ENCODE measurements at places on chromosomes 2 and 18. TPM values are rescaled to one million over a fixed set of nuclear protein-coding genes. Genes with fewer than 3 reads are reported as not detected.

DNA sequence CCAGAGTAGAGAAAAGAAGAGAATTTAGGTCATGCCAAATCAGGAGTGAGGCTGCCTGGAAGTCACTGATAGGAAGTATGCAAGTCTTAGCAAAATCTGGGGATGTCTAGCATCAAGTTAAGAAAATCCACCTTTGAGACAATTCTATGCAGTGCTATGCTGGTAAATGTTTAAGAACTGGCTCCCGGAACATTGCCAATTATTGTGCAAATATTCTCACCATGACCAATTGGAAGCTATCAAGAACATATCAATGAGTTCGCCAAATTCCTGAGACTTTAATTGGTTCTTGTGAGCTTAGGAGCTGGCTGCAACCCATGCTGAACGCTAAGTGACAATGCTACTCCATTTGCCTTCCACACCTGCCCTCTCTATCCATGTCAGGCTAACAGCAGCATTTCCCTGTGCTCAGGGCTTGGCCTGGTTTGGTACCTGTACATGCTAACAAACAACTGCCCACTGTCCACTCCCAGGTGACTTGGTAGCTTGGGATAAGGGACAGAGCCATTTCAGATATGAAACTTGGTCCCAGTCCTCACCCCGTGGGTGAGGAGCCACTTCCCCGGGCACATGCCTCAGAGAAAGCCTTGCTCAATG is 172.9 kb upstream of the KLHL29 start:
- no peak for DNase-seq

- DNase-seq, result no peak
These were observed 17.1 kb upstream of the CACNB4 start for GRCh38 chr2:152115952-152116351.

DNA sequence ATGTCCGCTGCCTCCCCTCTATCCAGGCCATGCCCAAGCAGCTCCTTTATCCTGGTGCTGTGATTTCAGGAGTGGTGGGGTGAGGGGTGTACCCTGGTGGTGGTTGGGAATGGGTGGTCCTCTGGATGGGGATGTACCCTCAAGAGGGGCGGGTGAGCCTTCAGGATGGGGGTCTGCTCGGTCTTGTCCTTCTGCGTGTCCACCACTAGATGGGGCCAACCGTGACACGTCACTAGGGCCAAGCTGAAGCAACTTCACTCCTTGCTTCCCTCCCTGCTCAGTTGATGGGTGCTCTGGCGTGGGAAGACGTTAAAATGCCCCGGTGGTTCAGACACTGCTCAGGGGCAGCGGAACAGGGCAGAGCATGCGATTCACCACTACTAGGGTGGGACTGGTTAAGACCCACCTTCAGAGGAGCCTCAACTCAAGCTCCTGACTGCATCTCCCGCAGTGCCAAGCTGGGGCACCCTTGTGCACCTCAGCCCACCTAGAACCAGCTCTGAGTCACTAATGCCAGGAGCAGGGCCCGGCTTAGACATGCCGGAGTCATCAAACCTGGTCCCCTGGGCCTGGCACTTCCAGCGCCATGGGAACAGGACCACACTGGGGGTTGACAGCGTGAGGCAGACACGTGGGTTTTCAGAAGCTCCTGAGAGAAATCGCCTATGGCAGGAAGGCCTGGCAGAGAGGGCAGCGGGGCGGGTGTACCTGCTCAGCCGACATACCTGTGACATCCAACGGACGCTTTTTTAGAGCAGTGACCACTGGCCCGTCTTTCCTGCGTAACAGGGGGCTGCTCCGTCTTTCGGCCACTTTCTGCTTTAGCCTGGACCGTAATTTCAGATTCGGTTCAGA is 256.7 kb downstream of the HDAC4 start:
- DNase-seq, result no peak

SP140 gene
- 0.49 TPM for total RNA-seq

- no peak for DNase-seq
These were observed 319.4 kb downstream of the NRXN1 start for GRCh38 chr2:50712569-50712968.

DNA sequence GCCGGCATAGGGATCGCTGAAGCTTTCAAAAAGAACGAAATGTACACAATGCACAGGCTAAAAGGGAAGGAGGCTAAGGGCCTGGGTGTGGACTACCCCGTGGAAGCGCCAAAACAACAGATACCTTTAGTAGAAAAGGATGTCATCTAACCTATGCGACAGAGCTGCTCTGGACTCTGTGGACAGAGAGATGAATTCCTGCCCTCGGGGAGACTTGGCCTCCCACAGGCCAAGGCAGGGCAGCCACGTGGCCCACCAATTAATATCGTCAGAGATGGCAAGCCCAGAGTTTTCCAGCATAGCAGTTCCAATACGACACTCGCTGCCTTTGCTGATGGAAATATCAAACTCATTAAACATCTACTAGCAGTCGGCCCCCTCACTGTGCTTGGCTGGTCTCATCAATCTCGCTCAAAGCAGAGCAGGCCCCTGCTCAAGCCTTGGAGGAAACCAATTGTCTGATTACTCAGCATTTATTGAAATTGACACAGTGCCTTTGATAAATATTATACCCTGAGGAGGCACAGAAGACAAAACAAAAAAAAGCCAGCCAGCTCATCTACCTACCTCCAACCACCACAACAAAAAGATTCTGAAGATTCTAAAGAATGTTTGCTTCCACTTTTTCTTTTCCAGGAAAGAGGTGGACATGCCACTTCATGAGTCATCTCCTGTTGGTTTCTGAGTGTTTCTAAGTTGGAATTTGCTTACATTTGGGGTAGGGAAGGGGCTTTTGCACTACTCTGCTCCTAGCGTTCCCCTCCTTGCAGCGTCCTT is 79.0 kb upstream of the ACAA2 start:
- DNase-seq, result no peak

GRCh38 chr2:37711831-37712230 is 40.4 kb upstream of the CDC42EP3 start:
- no peak for DNase-seq

HOXD9 gene
- total RNA-seq, result 4.7 TPM

DNA sequence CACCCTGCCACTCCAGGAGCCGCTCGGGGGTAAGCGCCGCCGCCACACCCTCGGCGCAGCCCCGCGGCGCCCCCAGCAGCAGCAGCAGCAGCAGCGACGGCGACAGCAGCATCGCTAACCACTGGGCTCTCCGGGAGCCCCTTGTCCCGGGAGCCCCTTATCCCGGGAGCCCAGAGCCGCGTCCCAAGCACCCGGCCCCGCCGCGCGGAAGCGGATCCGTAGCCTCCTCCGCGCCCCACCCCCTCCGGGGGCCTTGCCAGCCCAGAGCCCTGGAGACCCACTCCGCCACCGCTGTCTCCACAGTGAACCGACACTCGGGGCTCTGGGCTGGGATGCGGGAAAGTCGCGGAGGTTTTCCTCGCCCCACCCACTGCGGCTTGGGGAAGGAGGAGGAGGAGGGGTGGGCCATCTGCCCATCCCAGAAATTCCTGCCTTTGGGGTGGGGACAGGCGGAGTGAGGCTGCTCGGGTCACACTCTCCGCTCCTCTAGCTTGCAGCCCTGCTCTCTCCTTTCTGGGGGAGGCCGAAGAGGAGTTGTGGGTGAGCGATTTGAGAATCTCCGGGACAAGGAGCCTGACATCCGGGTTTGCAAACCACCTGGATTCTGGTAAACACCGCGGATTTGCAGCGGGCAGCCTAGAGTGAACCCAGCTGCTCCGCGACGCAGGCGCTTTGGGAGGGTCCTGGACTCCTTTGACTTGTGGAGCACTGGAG is at the start of gene PLA2R1:
Gene PLA2R1, minus strand, starts transcription at position 324 of the 714 bp plus-strand sequence. Its CDS starts 212 bp downstream, at position 112.
- DNase-seq, result peak; percentile 4

DNA sequence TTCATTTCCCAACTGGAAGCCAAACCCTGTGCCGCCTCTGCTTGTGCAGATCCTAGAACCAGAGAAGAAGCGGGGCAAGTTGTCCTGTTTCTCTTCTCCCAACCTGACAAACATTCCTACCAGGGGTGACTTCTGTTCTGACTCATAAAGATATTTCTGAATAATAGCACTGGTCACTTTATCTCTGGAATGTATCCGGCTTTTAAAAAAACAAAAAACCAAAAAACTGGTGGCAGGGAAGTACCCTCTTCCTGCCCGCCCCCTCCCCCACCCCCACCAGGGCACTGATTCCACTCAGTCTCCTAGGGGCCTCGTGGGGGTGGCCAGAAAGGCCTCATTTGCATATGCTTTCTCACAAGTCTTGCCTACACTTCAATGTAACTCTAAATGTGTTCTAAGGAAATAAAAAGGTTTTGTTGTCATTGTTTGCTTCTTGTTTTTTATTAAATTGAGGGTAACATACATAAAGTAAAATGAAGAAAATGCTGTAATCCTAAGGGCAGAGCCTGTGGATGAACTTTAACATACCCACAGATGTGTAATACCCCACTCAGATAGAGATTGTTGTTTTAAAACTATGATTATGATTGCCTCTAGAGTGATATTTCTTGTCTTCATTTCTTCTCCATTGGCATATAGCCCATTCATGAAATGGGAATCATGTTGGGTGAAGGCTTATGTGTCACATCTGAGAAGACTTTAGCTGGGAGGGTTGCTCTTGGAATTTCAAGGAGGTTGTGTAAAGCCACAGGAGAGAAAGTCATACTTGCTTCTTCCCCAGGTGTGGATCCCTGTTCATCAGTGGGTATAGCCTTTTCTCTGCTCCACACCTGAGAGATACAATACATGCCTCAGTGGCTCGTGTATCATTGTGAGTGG is 5.3 kb upstream of the FOSL2 start:
- DNase-seq, result no peak

DNA sequence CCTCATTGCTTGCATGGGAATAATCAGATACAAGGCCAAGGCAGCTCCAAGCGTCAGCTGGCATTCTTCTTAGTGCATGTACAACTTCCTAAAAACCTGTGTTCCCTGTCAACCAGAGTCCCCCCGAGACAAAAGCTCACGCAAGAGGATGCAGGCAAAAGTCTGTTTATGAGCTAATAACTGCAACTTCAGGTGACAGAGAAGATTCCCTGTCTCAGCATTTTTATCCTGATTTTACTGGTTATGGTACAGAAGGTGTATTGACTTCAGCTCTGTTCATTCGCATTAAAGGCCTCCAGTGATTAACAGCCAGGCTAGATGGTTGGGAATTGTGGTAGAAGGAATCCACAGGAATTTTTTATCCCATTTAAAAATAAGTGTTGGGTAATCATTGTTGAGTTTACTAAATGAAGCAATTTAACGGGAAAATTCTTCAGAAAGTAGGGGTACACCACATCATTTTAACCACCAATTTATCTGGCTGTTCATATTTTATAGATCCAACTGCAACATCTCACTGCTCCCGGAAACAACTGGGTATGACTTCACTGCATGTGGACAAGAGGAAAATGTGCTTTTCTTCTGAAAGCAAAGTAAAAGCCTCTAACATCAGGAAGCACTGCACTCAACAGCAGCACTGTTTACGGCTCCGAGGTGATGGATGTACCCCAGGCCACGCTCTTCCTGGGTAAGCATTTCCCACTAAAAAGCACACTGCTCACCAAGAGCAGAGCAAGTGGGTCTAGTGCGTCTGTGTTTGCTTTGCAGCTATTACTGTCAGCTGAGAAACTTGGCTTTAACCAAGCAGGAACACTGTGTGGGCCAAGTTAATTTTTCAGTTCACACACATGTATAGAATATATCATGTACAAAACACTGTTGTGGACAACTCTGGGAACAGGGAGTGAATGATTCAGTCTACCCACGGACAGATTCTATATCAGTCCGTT is 31.9 kb downstream of the CCBE1 start:
- DNase-seq, result peak; percentile 79

- DNase-seq, result no peak
These were observed 2.5 kb downstream of the SP100 start for GRCh38 chr2:230418341-230419016.

RNF138 gene
- total RNA-seq, result 26.2 TPM

DNA sequence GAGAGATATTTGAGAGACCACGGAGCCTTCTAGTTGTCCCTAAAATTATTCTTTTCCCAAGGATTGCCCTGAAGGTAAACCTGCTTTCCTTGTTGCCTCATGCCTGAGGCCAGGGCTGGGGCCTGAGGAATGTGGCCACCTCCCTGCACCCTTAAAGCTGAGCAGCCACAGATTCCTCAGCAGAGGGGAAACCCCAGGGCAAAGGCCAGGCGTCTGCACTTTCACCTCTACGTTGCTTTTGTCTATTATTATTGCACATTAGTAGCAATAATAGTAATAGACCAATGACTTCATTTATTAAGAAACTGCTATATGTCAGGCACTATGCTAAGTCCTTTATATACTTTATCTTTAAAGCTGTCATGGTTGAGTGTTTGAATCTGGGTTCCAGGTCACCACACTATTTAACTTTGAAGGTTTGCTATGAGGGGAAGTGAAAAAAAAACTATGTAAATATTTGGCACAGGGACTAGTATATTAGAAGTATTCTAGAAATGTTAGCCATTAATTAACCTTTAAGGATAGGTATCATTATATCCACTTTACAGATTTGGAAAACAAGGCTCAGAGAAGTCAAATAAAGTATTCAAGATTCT is 104.2 kb downstream of the LRRC30 start:
- no peak for DNase-seq

- no peak for DNase-seq
These were observed 109.0 kb downstream of the EIPR1 start for GRCh38 chr2:3268705-3269029.

- DNase-seq, result peak; percentile 62
These were observed 67.3 kb downstream of the SPTBN1 start for GRCh38 chr2:54523324-54523959.

- DNase-seq, result peak; percentile 21
These were observed 186.8 kb upstream of the PGAP1 start for GRCh38 chr2:197113275-197113711.

UGT1A8 gene
- not detected for total RNA-seq

NDC80 gene
- total RNA-seq, result 9.8 TPM

All from skin of body (tissue), 3 donors.